ENCODE measurements at places on chromosomes 7 and 10. TPM values are rescaled to one million over a fixed set of nuclear protein-coding genes. Genes with fewer than 3 reads are reported as not detected.
A peak's percentile ranks its signal among the peaks of the same experiment; 100 is the strongest.

The AFAP1L2 gene
- 18.5 TPM for total RNA-seq

The FGL2 gene
- total RNA-seq: 294 TPM

GRCh38 chr7:47503281-47503680 is 78.6 kb downstream of the TNS3 start:
- no peaks in the 10 kb centered on the region for H3K36me3 ChIP-seq
- peaks cover 74% of the 10 kb centered on the region for H3K4me1 ChIP-seq
- DNase-seq: no peak
- H3K27ac ChIP-seq: no peak overlapping the region
- no peaks in the 10 kb centered on the region for H3K27me3 ChIP-seq

GRCh38 chr10:112753961-112754411 is 196.1 kb upstream of the TCF7L2 start:
- no peak for DNase-seq
- H3K27ac ChIP-seq: no peak overlapping the region
- H3K27me3 ChIP-seq: no peaks in the 10 kb centered on the region
- H3K36me3 ChIP-seq: no peaks in the 10 kb centered on the region
- H3K4me3 ChIP-seq: no peak overlapping the region
- no peaks in the 10 kb centered on the region for H3K4me1 ChIP-seq

- no peaks in the 10 kb centered on the region for H3K27me3 ChIP-seq
- H3K4me3 ChIP-seq: no peak overlapping the region
- no peaks in the 10 kb centered on the region for H3K36me3 ChIP-seq
- DNase-seq: no peak
These were observed 48.4 kb upstream of the PLXDC2 start for GRCh38 chr10:19767876-19768275.

DNA sequence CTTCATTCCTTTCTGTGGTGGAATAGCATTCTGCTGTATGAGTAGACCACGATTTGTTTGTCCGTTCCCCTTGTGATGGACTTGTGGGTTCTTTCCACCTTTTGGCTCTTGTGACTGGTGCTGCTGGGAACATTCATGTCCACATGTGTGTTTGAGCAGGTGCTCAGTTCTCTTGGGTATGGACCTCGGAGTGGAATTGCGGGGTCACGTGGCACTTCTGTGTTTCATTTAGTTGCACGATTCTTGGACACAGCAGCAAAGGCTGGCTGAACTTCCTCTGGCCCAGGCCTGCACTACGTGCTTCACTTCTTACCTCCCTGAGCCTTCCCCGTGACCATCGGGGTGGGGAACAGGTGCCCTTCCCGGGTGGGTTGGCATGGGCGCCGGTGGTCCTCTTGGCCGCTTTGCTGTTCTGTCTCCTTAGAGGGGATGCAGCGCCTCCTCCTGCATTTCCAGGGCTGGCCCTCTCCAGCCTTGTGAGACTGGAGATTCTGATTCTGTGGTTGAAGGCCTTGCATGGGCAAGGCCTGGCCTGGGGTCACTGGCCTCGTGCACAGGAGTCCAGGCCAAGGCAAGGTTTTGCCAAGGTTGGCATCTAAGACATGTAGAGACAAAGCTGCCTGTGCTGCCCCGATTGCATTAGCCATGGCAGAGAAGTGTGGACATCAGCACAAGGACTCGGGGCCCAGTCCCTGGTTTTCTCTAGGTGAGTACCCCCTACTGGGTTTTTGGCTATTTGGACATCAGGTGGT is 25.1 kb downstream of the DOCK1 start:
- no peak overlapping the region for H3K27ac ChIP-seq
- H3K27me3 ChIP-seq: no peaks in the 10 kb centered on the region
- peak overlapping the region; percentile 27 for H3K4me3 ChIP-seq
- H3K36me3 ChIP-seq: peaks cover 16% of the 10 kb centered on the region

- H3K27ac ChIP-seq: no peak overlapping the region
- no peaks in the 10 kb centered on the region for H3K4me1 ChIP-seq
- no peak for DNase-seq
These were observed 202.2 kb downstream of the TMEM178B start for GRCh38 chr7:141276031-141276430.

- H3K27ac ChIP-seq: no peak overlapping the region
- peaks cover 8% of the 10 kb centered on the region for H3K4me1 ChIP-seq
- H3K27me3 ChIP-seq: no peaks in the 10 kb centered on the region
- no peak overlapping the region for H3K4me3 ChIP-seq
- H3K36me3 ChIP-seq: no peaks in the 10 kb centered on the region
These were observed 21.0 kb downstream of the HIBADH start for GRCh38 chr7:27641581-27642230.

DNA sequence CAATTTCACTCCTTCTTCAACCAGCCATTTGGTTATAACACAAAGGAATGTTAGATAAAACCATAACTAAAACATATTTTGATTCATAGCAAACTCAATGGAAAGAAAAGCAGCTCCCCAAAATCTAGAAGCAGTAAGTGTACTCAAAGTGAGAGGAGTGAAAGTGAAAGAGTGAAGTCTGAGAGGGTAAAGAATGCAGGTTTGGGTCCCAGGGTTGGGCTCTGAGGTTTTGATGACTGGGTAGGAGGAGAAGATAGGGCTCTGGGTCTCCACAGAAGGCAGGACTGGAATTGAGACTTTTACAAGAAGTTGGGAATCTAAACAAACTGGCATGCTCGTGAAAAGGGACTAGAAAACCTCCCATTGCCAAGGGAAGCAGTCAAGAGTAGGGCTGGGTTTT is 85.4 kb upstream of the RSU1 start:
- no peaks in the 10 kb centered on the region for H3K4me1 ChIP-seq
- H3K27ac ChIP-seq: no peak overlapping the region
- no peak overlapping the region for H3K4me3 ChIP-seq
- no peaks in the 10 kb centered on the region for H3K27me3 ChIP-seq
- no peaks in the 10 kb centered on the region for H3K36me3 ChIP-seq

Data from esophagus muscularis mucosa (tissue), 4 donors.